Mesothelial cell of epicardium (in vitro differentiated cells): ENCODE measurements at places on chromosomes 1 and 21.

GRCh38 chr1:154445040-154445472 is 39.9 kb downstream of the IL6R start:
- H3K4me3 ChIP-seq, result no peak overlapping the region
- no peak overlapping the region for H3K27ac ChIP-seq
- DNase-seq, result no peak
- H3K4me1 ChIP-seq, result peaks cover 22% of the 10 kb centered on the region
- peaks cover 9% of the 10 kb centered on the region for H3K27me3 ChIP-seq
- no peaks in the 10 kb centered on the region for H3K36me3 ChIP-seq

DNA sequence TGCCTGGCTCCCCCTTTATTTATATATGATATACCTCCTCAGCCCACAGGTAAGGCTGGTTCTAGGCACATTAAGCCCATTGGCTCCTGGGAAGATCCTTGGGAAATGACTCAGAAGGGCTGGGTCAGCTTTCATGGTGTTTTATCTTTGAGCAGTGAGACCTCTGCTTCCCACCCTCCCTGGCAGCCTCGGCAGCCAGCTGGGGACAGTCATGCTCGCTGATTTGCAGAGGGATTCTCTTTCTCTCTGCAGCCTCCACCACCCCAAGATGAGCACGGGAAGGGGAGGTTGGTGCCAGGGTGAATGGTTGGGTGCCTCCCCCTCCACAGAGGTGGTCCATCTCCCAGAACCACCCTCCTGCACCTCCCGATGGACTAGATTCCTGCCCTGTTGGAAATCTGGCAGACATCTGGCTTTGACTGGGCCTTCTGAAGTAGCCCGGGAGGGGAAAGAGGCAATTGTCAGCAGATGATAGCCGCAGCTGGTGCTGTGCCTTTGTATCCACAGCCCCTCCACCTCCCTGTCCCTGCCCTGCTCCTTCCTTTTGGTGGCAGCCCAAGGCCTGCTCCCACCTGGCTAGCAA is 24.6 kb downstream of the IER5 start:
- H3K27me3 ChIP-seq, result no peaks in the 10 kb centered on the region
- no peak for DNase-seq
- no peak overlapping the region for H3K4me3 ChIP-seq
- no peaks in the 10 kb centered on the region for H3K36me3 ChIP-seq

DNA sequence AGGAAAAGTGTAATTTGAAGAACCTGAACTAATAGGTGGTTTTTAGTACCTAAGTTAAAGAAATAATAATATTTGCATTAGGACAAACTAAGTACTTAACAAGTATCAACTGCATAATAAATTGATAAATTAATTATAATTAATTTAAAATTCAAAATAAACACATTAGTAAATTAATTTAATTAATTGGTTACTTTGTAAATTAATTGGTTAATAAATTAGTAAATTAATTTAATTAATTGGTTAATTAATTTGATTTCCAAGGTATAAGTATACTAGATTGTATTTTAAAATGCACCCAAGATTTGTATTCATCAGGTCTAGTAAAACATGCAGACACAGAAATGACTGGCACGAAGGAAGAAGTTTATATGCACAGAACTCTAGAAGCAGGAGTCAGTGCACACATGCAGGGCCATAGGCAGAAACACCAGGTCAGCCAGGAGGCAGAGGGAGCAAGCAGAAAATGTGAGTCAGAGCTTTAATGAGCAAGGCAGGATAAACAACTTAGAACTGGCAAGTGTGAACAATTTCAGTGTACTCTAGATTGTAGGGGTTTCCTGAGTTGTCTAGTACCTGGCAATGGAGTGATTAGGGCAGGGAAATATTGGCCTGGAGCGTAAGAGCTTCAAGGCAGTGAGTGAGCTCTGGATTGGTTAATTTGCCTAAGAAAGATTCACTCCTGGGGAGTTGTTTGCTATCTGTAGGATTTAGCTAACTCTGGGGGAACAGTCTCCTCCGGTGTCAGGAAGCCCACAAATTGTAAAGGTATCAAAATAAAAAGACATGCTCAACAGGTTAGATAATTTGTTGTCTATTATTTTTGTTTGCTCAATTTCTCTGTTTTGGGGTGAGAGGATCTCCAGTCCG is 665.7 kb downstream of the MRPL39 start:
- H3K4me1 ChIP-seq, result no peaks in the 10 kb centered on the region
- H3K27me3 ChIP-seq, result no peaks in the 10 kb centered on the region
- no peaks in the 10 kb centered on the region for H3K36me3 ChIP-seq
- DNase-seq, result no peak
- no peak overlapping the region for H3K4me3 ChIP-seq

DNA sequence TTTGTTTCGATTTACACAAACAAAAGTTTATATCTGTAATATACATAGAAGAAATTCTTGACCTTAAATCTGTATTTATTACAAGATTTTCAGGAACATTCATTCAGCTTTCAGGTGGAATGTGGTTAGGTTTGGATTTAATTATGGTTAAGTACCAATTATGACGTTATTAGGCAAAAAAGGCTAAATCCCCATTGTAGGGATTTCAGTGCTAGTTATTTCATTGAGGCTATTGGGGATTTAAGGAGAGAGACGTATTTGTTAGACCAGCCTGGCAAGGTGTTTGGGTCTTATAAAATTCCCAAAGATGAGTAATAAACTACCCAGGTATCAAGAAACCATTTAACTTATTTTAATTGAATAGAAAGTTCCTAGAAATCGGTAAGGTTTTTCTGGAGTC is 26.0 kb downstream of the PRKAA2 start:
- no peaks in the 10 kb centered on the region for H3K27me3 ChIP-seq
- no peaks in the 10 kb centered on the region for H3K4me1 ChIP-seq
- no peak overlapping the region for H3K27ac ChIP-seq

- no peaks in the 10 kb centered on the region for H3K27me3 ChIP-seq
- no peak overlapping the region for H3K27ac ChIP-seq
- H3K36me3 ChIP-seq, result peaks cover 18% of the 10 kb centered on the region
- DNase-seq, result no peak
- peak overlapping the region; percentile 63 for H3K4me3 ChIP-seq
Measured at GRCh38 chr1:154329551-154330131, 4.3 kb downstream of the ATP8B2 start.

DNA sequence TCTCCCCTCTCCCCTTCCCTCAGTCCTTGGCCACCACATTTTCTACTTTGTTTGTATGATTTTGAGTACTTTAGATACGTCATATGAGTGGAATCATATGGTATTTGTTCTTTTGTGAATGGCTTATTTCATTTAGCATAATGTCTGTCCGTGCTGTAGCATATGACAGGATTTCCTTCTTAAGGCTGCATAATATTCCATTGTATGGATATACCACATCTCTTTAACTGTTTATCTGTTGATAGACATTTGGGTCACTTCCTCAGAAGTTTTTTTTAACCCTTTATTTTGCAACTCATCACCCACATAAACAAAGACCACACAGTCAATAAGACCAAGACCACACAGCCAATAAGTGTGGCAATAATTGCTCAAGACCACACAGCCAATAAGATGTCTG is 24.9 kb downstream of the FAM163A start:
- H3K27ac ChIP-seq, result no peak overlapping the region
- no peak for DNase-seq
- H3K4me3 ChIP-seq, result no peak overlapping the region

DNA sequence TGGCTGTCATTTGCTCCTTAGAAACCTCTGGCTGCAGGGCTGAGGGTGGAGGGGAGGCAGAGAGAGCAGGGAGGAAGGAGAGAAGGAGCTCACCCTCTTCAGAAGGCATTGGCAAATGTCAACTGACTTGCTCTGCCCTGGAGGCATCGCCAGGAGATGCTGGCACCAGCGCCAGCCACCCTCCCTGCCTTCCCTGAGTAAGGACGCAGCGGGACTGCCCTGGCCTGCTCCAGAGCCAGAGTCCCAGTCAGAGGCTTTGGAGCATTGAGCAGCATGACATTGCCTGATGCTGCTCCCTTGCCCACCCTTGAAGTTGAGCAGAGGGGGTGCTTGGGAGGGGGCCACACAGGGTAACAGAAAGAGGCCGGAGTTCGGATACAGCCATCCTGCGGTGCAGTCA is 62.3 kb downstream of the DISP3 start:
- H3K27ac ChIP-seq, result no peak overlapping the region
- no peak overlapping the region for H3K4me3 ChIP-seq
- peaks cover 58% of the 10 kb centered on the region for H3K27me3 ChIP-seq
- DNase-seq, result no peak

- peaks cover 20% of the 10 kb centered on the region for H3K4me1 ChIP-seq
- H3K27ac ChIP-seq, result peak overlapping the region; percentile 94
- H3K36me3 ChIP-seq, result peaks cover 18% of the 10 kb centered on the region
- peak overlapping the region; percentile 99 for H3K4me3 ChIP-seq
- peak; percentile 57 for DNase-seq
Measured at GRCh38 chr1:23791516-23792047, 637 bp downstream of the LYPLA2 start.

GRCh38 chr1:194369622-194370021 is 1183.2 kb upstream of the B3GALT2 start:
- no peaks in the 10 kb centered on the region for H3K36me3 ChIP-seq
- no peak overlapping the region for H3K27ac ChIP-seq
- no peak for DNase-seq
- no peak overlapping the region for H3K4me3 ChIP-seq

- peaks cover 9% of the 10 kb centered on the region for H3K4me1 ChIP-seq
- no peak overlapping the region for H3K4me3 ChIP-seq
- H3K27ac ChIP-seq, result no peak overlapping the region
- no peaks in the 10 kb centered on the region for H3K27me3 ChIP-seq
Measured at GRCh38 chr1:173503391-173503790, 26.3 kb downstream of the PRDX6 start.

DNA sequence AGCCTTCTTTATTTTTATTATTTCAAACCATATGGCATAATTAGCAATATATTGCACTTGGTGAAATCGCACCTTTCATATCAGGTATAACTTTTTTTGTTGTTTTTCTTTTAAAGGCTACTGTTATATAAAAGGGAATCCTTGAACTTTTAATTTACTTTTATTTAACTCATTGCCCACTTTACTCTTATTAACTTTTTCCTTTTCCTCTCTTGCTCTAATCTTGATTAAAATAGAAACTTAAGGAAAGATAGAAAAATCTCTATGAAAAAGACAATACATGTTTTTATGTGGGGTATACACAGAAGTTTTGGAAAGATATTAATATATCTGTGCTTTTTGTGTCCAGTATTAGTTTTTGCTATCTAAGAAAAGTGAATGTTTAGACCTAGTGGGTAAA is 805.8 kb downstream of the USP25 start:
- H3K27ac ChIP-seq, result peak overlapping the region; percentile 93
- DNase-seq, result no peak
- peaks cover 28% of the 10 kb centered on the region for H3K36me3 ChIP-seq
- H3K4me3 ChIP-seq, result no peak overlapping the region

DNA sequence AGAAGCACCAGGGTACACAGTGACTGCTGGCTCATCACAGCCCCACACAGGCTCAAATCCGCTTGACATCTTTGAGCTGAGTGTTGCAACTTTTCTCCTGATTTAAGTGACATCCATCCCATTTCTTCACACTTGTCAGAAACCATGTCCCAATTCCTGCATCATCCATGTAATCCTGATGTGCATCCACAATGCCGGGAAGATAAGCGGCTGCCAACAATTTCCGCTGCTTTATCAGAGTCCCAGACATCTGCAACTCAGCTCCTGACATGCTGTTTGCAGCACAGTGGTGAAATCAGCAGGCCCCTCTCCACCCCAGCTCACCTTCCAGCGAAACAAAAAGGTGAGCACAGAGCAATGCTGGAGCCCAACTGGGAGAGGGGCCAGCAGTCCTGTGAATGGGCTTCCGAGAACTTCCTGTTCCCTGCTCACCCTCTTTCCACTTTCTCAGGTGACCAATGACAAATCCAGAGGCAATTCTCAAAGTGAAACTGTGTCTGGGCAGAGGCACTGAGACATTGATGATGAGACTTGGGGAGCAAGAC is 581.0 kb downstream of the AJAP1 start:
- no peak overlapping the region for H3K4me3 ChIP-seq
- DNase-seq, result no peak
- H3K27ac ChIP-seq, result no peak overlapping the region
- H3K4me1 ChIP-seq, result no peaks in the 10 kb centered on the region
- H3K36me3 ChIP-seq, result no peaks in the 10 kb centered on the region

- H3K4me3 ChIP-seq, result no peak overlapping the region
- no peak for DNase-seq
- H3K36me3 ChIP-seq, result peaks cover 34% of the 10 kb centered on the region
- no peak overlapping the region for H3K27ac ChIP-seq
- no peaks in the 10 kb centered on the region for H3K4me1 ChIP-seq
- no peaks in the 10 kb centered on the region for H3K27me3 ChIP-seq
Measured at GRCh38 chr1:225152061-225152460, 222.6 kb downstream of the DNAH14 start.

GRCh38 chr1:3940754-3941345 is 40.8 kb upstream of the C1orf174 start:
- H3K4me3 ChIP-seq, result no peak overlapping the region
- no peak for DNase-seq
- no peak overlapping the region for H3K27ac ChIP-seq
- no peaks in the 10 kb centered on the region for H3K36me3 ChIP-seq
- peaks cover 17% of the 10 kb centered on the region for H3K27me3 ChIP-seq

DNA sequence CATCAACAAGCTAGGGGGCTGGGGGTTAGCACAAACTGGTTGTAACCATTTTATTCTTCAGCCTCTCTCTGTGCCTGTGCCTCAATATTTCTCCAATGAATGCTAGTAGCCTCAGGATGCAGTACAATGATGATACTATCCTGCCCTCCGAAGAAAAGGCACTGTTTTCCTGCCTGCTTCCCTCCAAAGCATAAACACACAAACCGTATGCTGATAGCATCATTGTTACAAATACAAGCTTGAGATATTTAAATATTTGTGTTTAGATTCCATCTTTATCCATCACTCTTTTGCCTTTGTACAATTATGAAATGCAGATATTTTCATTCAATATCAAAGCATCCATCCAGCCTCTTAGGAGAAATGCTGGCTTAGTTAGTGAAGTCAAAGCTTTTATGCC is 404.8 kb downstream of the DUSP10 start:
- H3K27me3 ChIP-seq, result peaks cover 8% of the 10 kb centered on the region
- H3K4me1 ChIP-seq, result peaks cover 37% of the 10 kb centered on the region
- H3K36me3 ChIP-seq, result peaks cover 11% of the 10 kb centered on the region

- no peak overlapping the region for H3K4me3 ChIP-seq
- H3K36me3 ChIP-seq, result no peaks in the 10 kb centered on the region
- DNase-seq, result no peak
- no peak overlapping the region for H3K27ac ChIP-seq
Measured at GRCh38 chr1:116325922-116326321, 47.1 kb upstream of the ATP1A1 start.

GRCh38 chr1:200328379-200328778 is 81.5 kb downstream of the ZNF281 start:
- no peak overlapping the region for H3K4me3 ChIP-seq
- no peak for DNase-seq
- no peaks in the 10 kb centered on the region for H3K36me3 ChIP-seq
- peaks cover 16% of the 10 kb centered on the region for H3K4me1 ChIP-seq
- no peak overlapping the region for H3K27ac ChIP-seq
